ENCODE measurements at places on chromosomes 2 and 18.

DNA sequence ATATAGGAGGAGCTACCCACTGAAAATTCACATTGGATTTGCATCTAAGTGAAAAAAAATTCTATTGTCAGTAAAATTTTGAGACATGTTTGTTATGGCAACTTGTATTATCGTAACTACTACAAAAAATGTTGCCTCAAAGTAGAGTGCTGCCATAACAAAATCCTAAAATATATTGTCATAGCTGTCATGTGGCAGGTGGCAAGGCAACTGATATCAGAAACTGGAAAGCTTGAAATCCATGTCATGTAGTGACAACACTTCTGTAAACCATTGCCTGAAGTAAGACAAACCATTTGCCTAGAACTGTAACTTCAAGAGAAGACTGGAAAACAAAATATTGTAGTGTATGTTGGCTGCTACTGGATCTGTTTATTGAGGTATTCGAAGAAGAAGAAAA is 697.5 kb upstream of the CELF4 start:
- no peak for DNase-seq

DNA sequence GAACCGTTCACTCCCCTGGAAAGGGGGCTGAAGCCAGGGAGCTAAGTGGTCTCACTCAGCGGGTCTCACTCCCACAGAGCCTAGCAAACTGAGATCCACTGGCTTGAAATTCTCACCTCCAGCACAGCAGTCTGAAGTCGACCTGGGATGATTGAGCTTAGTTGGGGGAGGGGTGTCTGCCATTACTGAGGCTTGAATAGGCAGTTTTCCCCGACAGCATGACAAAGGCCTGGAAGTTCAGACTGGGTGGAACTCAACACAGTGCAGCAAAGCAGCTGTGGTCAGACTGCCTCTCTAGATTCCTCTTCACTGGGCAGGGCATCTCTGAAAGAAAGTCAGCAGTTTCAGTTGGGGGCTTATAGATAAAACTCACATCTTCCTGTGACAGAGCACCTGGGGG is 292.5 kb downstream of the NUP35 start:
- no peak for DNase-seq

DNA sequence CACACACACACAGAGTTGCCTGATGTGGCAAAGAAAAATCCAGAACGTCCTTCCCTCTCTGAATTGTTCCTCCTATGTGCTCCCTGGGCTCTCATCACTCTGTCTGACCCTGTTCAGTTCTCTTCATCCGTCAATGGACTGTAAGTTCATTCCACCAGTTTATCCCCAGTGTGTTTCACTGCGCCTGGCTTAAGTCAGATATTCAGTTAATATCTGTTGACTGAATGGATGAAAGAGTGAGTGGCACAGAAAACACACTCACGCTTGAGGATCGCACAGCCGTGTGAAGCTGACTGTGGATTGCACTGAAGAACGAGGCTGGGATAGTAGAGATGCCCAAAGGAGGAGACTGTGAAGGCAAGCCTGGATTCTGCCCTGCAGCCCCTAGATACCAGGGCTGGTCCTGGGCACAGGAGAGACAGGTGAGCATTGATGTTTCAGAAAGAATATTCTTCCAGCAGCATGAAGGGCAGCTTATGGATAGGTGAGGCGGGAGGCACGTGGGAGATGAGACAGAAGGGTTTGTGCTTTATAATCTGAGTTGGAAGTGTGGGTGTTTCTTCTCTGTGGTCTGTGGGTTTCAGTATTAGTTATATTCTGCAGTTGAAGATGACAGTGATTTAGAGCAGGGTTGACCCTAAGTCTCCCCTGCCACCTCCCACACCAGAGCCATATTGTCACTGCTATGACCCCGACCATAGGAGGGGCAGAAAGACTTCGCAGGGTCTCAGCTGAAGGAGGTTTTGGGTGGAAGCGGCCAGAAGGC is 129.9 kb downstream of the SOCS6 start:
- no peak for DNase-seq

GRCh38 chr2:155141418-155141817 is 442.9 kb downstream of the KCNJ3 start:
- no peak for DNase-seq

GRCh38 chr2:197452754-197453122 is 614 bp upstream of the COQ10B start:
- DNase-seq = no peak

DNA sequence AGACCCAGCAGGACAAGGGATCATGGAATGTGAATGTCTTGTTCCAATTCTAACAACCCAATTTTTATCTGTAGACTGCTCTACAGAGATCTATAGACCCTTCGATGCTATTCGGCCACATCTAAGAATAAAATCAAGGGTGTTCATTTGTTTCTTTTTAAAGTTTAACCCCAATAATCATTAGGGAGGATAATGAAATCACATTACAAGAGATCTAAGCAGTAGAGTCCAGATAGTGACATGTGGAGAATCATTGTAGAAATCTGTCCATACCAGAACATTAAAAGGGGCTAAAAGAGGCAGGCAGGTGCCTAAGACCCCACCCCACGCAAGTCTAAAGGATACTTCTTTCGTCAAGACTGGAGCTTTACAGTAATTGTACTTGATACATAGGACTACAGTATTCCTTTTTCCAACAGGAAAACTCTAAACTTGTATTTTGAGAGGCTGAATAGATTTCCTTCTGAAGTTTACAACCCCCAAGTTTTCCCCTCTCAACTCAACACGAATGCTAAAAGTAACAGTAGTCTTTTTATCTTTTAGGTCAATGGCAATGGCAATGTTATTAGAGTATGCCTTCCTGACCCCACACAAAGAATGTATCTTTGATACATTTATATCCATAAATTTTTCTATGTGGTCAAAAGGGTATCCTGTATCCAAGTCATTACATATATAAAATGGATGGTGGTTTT is 183.7 kb downstream of the TCF4 start:
- DNase-seq = no peak

- no peak for DNase-seq
Measured at GRCh38 chr2:125108251-125108650, 1083.2 kb downstream of the CNTNAP5 start.

- no peak for DNase-seq
Measured at GRCh38 chr2:128375454-128375853, 56.8 kb upstream of the HS6ST1 start.
